ENCODE measurements at places on chromosomes 3 and 15. TPM values are rescaled to one million over a fixed set of nuclear protein-coding genes. Genes with fewer than 3 reads are reported as not detected.

Gene GREM1
- 35.3 TPM for total RNA-seq

Gene GNAT1
- not detected for total RNA-seq

Gene PP2D1
- not detected for total RNA-seq

Gene ACKR4
- not detected for total RNA-seq

Gene CSTA
- not detected for total RNA-seq

Gene SEMA6D
- total RNA-seq = 0.40 TPM

Gene ADAMTS17
- 5.1 TPM for total RNA-seq

Gene FRMD4B
- total RNA-seq = 1.8 TPM

Gene PLSCR5
- not detected for total RNA-seq

Gene TMEM158
- 4.9 TPM for total RNA-seq

Gene SCAANT1
- not detected for total RNA-seq

Gene NRROS
- 2.5 TPM for total RNA-seq

Gene CTXN2
- not detected for total RNA-seq

Gene CYP1A1
- total RNA-seq = 0.92 TPM

Gene SERINC4
- 0.11 TPM for total RNA-seq

Gene CDHR4
- total RNA-seq = not detected

Gene ALPK3
- total RNA-seq = 0.11 TPM

Gene DIS3L
- total RNA-seq = 15.5 TPM

Gene DZIP1L
- total RNA-seq = 9.7 TPM

Gene SPINT1
- total RNA-seq = 3.8 TPM

Gene SPINK8
- not detected for total RNA-seq

Gene KLHL6
- not detected for total RNA-seq

Gene SAXO2
- 11.0 TPM for total RNA-seq

Gene TRH
- total RNA-seq = not detected

Gene GXYLT2
- 3.7 TPM for total RNA-seq

Gene SAMMSON
- not detected for total RNA-seq

Gene SELENOS
- 68.7 TPM for total RNA-seq

Gene CACNA1D
- 0.86 TPM for total RNA-seq

Gene GABRR3
- total RNA-seq = not detected

Gene MINDY2
- 10.3 TPM for total RNA-seq

Gene IL5RA
- 0.80 TPM for total RNA-seq

Gene SGO1
- 13.3 TPM for total RNA-seq

Gene REC114
- not detected for total RNA-seq

Gene RAF1
- total RNA-seq = 56.3 TPM

Gene ROBO1
- total RNA-seq = 19.5 TPM

Gene ZNF80
- not detected for total RNA-seq

Gene ADCY5
- not detected for total RNA-seq

Gene SCN5A
- total RNA-seq = 0.17 TPM

Gene KBTBD13
- total RNA-seq = not detected

Gene POMGNT2
- 20.7 TPM for total RNA-seq

Gene SAMD7
- total RNA-seq = not detected

Gene LINGO1
- total RNA-seq = not detected

Gene GPR149
- not detected for total RNA-seq

Gene UCN2
- 3.0 TPM for total RNA-seq

Gene C2CD4A
- not detected for total RNA-seq

Gene FETUB
- total RNA-seq = not detected

Gene IGF2BP2
- total RNA-seq = 44.6 TPM

Gene AMOTL2
- total RNA-seq = 99.8 TPM

Gene SELENOT
- 204 TPM for total RNA-seq

Gene ZNF501
- 1.3 TPM for total RNA-seq

Gene CPLX3
- not detected for total RNA-seq

Gene GLDN
- not detected for total RNA-seq

Gene CACNA2D2
- total RNA-seq = 0.03 TPM

Gene LDHAL6B
- total RNA-seq = not detected

Gene LMOD3
- not detected for total RNA-seq

Gene UPK1B
- not detected for total RNA-seq

All from Daoy (cell line).